ENCODE measurements at places on chromosomes 11 and 22. TPM values are rescaled to one million over a fixed set of nuclear protein-coding genes. Genes with fewer than 3 reads are reported as not detected.

The TANGO2 gene
- total RNA-seq = 15.0 TPM

DNA sequence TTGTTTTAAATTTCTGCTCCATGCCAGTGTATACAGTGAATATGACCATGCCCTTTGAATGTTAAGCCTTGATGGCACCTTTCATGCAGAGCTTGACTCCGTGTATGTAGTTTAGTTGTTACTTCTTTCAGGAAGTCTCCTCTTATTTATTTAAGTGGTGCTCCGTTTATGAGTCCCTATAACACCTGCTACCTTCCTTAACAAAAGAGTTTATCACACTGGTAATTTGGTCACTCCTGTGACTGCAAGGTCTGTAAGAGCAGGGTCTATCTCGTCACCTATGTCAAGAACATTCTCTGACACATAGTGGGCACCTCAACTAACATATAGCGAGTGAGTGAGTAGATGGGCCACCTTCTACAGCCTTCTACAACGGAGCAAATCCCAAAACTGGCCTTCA, 152.5 kb downstream of the CCDC34 start:
- H3K27me3 ChIP-seq = no peaks in the 10 kb centered on the region
- peaks cover 8% of the 10 kb centered on the region for H3K4me1 ChIP-seq
- H3K4me3 ChIP-seq = no peak overlapping the region
- no peak overlapping the region for H3K27ac ChIP-seq

The PDGFB gene
- total RNA-seq = 8.0 TPM

- no peak overlapping the region for H3K4me3 ChIP-seq
- H3K27ac ChIP-seq = no peak overlapping the region
- H3K4me1 ChIP-seq = no peaks in the 10 kb centered on the region
- DNase-seq = no peak
Observed at GRCh38 chr11:129307162-129307561, 68.5 kb upstream of the BARX2 start.

GRCh38 chr11:134339756-134340155, 8.0 kb downstream of the GLB1L2 start:
- no peak overlapping the region for H3K4me3 ChIP-seq
- DNase-seq = no peak
- H3K27me3 ChIP-seq = no peaks in the 10 kb centered on the region
- no peak overlapping the region for H3K27ac ChIP-seq
- no peaks in the 10 kb centered on the region for H3K36me3 ChIP-seq
- no peaks in the 10 kb centered on the region for H3K4me1 ChIP-seq

DNA sequence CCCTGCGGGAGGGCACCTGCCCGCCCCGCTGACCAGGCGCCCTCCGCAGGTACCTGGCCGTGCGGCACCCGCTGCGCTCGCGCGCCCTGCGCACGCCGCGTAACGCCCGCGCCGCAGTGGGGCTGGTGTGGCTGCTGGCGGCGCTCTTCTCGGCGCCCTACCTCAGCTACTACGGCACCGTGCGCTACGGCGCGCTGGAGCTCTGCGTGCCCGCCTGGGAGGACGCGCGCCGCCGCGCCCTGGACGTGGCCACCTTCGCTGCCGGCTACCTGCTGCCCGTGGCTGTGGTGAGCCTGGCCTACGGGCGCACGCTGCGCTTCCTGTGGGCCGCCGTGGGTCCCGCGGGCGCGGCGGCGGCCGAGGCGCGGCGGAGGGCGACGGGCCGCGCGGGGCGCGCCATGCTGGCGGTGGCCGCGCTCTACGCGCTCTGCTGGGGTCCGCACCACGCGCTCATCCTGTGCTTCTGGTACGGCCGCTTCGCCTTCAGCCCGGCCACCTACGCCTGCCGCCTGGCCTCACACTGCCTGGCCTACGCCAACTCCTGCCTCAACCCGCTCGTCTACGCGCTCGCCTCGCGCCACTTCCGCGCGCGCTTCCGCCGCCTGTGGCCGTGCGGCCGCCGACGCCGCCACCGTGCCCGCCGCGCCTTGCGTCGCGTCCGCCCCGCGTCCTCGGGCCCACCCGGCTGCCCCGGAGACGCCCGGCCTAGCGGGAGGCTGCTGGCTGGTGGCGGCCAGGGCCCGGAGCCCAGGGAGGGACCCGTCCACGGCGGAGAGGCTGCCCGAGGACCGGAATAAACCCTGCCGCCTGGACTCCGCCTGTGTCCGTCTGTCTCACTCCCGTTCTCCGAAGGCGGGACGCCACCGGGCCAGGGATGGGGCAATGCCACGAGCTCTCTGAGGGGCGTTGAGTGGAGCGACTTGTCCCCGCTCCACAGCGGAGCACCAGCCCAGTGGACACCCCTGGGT, 1.8 kb downstream of the GALR3 start:
- peaks cover 27% of the 10 kb centered on the region for H3K4me1 ChIP-seq
- H3K27me3 ChIP-seq = peaks cover 53% of the 10 kb centered on the region
- peak overlapping the region; percentile 47 for H3K4me3 ChIP-seq
- H3K27ac ChIP-seq = no peak overlapping the region
- no peaks in the 10 kb centered on the region for H3K36me3 ChIP-seq

DNA sequence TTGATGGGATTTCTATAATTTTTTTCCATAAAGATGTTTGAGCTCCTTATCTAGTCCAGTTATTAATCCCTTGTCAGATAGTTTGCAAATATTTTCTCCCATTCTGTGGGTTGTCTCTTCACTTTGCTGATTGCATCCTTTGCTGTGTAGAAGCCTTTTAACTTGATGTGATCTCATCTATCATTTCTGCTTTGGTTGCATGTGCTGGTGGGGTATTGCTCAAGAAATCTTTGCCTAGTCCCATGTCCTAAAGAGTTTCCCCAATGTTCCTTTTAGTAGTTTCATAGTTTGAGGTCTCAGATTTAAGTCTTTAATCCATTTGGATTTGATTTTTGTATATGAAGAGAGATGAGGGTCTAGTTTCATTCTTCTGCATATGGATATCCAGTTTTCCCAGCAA, 1.7 kb upstream of the IL2RB start:
- no peak overlapping the region for H3K4me3 ChIP-seq
- no peak for DNase-seq
- H3K27me3 ChIP-seq = no peaks in the 10 kb centered on the region

DNA sequence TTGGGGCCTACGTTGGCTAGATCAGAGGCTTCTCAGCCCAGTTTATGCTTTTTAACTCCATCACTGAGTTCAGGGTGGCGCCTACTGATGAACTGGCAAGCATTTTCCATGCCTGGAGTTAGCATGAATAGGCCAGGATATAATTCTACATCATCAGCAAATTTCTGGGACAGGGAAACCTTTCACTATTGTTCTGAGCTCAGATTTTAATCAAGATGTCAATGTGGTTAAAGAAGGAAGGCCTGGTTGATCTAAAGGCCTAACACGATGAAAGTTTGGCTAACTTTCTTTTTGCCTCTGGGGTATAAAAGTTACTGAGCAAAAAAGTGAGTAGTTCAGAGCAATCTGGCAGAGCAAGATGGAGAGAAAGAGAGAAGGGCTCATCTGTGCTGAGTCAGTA, 21.7 kb upstream of the IFITM3 start:
- H3K27ac ChIP-seq = peak overlapping the region; percentile 82
- peaks cover 18% of the 10 kb centered on the region for H3K4me1 ChIP-seq
- no peaks in the 10 kb centered on the region for H3K27me3 ChIP-seq
- H3K36me3 ChIP-seq = no peaks in the 10 kb centered on the region
- no peak overlapping the region for H3K4me3 ChIP-seq

GRCh38 chr11:35078470-35078735, 60.6 kb upstream of the CD44 start:
- no peaks in the 10 kb centered on the region for H3K36me3 ChIP-seq
- H3K4me3 ChIP-seq = no peak overlapping the region
- no peaks in the 10 kb centered on the region for H3K4me1 ChIP-seq
- no peaks in the 10 kb centered on the region for H3K27me3 ChIP-seq

The MUC6 gene
- total RNA-seq = not detected

GRCh38 chr11:78798663-78799062, 224.0 kb upstream of the NARS2 start:
- H3K27me3 ChIP-seq = no peaks in the 10 kb centered on the region
- DNase-seq = peak; percentile 83
- H3K4me3 ChIP-seq = no peak overlapping the region
- no peak overlapping the region for H3K27ac ChIP-seq
- no peaks in the 10 kb centered on the region for H3K36me3 ChIP-seq

GRCh38 chr22:29932136-29932535, 49.2 kb downstream of the MTMR3 start:
- no peak for DNase-seq
- no peaks in the 10 kb centered on the region for H3K36me3 ChIP-seq
- no peaks in the 10 kb centered on the region for H3K4me1 ChIP-seq
- H3K4me3 ChIP-seq = no peak overlapping the region

- no peaks in the 10 kb centered on the region for H3K27me3 ChIP-seq
- peaks cover 11% of the 10 kb centered on the region for H3K4me1 ChIP-seq
- no peak overlapping the region for H3K4me3 ChIP-seq
- H3K27ac ChIP-seq = no peak overlapping the region
Observed at GRCh38 chr11:109865548-109866186, 227.5 kb upstream of the ZC3H12C start.

- DNase-seq = peak; percentile 88
- no peak overlapping the region for H3K4me3 ChIP-seq
- no peaks in the 10 kb centered on the region for H3K36me3 ChIP-seq
Observed at GRCh38 chr11:61627850-61628661, 47.2 kb upstream of the SYT7 start.

DNA sequence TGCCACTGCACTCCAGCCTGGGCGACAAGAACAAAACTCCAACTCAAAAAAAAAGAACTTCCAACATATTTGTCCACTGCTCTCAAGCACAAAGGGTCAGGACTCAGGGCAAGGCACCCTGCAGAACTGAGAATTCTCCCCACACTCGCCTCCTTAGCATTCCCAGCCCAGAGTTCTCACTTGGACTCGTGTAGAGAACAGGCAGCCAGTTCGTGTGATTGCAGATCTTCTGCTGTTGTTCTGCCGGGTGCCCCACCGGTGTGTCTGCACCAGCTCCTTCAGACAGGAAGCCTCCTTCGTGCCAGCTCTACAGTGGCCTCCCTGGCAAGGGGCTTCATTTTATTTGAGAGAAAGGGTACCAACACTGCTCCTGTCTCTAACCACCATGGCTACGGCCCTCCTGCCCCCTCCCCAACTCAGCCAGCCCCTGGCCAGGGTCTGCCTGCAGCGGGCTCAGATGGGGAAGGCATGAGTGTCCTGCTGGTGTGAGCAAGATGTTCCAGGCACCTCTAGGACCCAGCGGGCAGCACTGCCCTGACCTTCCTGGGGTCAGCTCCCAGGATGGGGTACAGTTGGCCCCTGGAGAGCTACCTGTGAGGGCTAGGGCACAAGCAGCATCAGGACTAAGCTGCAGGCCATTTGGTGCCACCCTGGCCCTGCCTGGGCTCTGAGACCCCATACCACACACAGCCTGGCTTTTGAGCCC, 19.5 kb upstream of the SCGB1A1 start:
- peaks cover 8% of the 10 kb centered on the region for H3K4me1 ChIP-seq
- DNase-seq = no peak
- H3K27ac ChIP-seq = no peak overlapping the region
- no peaks in the 10 kb centered on the region for H3K36me3 ChIP-seq
- H3K27me3 ChIP-seq = no peaks in the 10 kb centered on the region
- no peak overlapping the region for H3K4me3 ChIP-seq

GRCh38 chr11:75740681-75741080, 23.0 kb downstream of the MOGAT2 start:
- DNase-seq = no peak
- no peak overlapping the region for H3K4me3 ChIP-seq
- H3K27me3 ChIP-seq = no peaks in the 10 kb centered on the region
- H3K27ac ChIP-seq = no peak overlapping the region

DNA sequence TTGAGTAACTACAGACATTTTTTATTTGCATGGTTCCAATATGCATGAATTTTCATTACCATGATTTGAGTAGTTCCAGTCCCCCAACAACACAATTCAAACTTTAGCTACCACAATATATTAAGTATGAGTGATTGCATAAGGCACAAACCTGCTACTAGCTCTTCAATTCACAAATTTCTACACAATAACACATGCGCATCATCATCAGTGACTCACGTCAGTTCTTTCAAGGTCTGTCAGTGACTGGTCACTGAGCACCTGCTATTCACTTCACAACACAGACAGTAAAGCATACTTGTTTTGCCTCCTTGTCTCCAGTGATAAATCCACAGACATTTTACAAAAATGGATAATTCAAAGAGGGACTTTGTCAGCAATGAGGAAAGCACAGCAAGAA, 435.1 kb upstream of the CCDC90B start:
- H3K27ac ChIP-seq = no peak overlapping the region
- H3K4me1 ChIP-seq = peaks cover 51% of the 10 kb centered on the region
- no peaks in the 10 kb centered on the region for H3K36me3 ChIP-seq
- DNase-seq = no peak

The TLCD5 gene
- 8.5 TPM for total RNA-seq

- no peaks in the 10 kb centered on the region for H3K4me1 ChIP-seq
- no peaks in the 10 kb centered on the region for H3K36me3 ChIP-seq
- no peak for DNase-seq
- H3K4me3 ChIP-seq = no peak overlapping the region
- no peaks in the 10 kb centered on the region for H3K27me3 ChIP-seq
Observed at GRCh38 chr11:128662960-128663359, 30.9 kb upstream of the FLI1 start.

DNA sequence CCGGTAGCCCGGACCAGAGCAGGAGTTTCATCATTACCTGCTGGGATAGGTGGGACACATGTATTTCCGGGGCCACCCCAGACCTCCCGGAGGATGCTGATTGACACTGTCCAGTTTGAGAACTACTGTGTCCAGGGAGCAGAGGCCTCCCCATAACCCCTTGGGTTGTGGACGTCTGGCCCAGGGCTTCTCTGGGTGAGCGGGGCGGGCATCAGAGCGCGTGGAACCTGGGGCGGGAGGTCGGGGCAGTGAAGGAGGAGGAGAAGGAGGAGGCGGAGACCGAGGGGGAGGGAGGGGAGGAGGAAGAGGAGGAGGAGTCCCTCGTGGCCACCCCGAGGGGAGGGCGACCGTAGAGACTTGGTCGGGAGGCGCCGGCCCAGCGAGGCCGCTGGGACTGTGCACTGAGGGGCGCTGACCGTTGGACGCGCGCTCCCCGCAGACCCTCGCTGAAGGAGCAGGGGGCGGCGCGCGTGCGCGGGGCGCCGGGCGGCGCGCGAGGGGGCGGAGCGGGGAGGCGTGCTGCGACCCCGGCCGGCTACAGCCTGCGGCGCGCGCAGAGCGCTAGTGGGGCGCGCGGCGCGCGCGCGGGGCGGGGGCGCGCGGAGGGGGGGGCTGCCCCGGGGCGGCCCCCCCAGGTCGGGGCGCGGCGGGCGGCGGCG, at the start of gene GRK3:
Gene GRK3, plus strand, starts transcription at position 356 of the 659 bp plus-strand sequence. CDS start 366 bp downstream, outside the sequence.
- peak within 1 kb of the TSS; percentile 96 for H3K4me3 ChIP-seq
- peak within 1 kb of the TSS; percentile 66 for H3K27ac ChIP-seq
- H3K27me3 ChIP-seq = peaks cover 17% of the 10 kb centered on the region

The HBD gene
- not detected for total RNA-seq

The IL17REL gene
- total RNA-seq = 0.31 TPM
